NCI-H1694 treated with DMSO at 0.1 percent for 48 hours (cell line): ENCODE measurements at places on chromosomes 5 and 9.
A peak's percentile ranks its signal among the peaks of the same experiment; 100 is the strongest.

GRCh38 chr9:128109050-128109709, 18.3 kb downstream of the PTGES2 start:
- DNase-seq, result no peak

DNA sequence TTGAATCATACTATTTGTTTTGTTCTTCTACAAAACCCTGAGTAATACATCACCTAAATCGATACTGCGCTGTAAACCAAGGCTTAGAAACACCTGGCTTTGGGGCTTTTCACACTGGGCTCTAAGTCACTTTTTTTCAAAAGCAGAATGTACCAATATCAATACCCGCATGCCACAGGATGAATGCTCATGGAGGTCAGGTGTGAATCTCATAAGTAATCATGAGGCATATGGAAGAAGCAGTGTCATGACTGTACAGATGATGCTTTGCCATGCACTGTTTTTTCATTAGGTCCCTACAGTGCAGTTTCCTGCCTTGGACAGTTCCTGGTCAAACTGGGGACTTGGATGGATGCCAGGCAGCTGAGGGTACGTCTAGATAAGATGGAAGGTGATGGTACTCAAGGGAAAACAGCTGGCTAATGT, 49.0 kb upstream of the ATG10 start:
- DNase-seq, result no peak

- DNase-seq, result no peak
These were observed 75.6 kb upstream of the ZSWIM6 start for GRCh38 chr5:61256474-61256873.

- no peak for DNase-seq
These were observed 23.8 kb downstream of the SVEP1 start for GRCh38 chr9:110555551-110556331.

DNA sequence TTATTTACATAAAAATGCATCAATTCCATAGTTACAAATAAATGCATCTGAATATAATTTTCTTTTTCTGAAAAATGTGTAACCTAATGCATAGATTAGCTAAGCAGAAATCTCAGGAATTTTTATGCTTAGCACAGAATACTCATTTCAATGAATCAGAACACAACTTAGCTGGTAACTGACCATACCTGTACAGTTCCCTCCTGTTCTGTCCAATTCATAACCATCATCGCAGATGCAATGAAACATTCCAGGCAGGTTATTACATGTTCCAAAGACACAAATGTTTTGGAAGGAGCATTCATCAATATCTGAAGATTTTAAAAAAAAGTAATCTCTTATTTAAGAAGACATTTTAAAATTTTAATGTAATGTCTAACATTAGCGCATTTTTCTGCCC, 219.4 kb downstream of the FBN2 start:
- DNase-seq, result no peak

GRCh38 chr9:129702589-129703520, 37.4 kb downstream of the PRRX2 start:
- DNase-seq, result no peak

DNA sequence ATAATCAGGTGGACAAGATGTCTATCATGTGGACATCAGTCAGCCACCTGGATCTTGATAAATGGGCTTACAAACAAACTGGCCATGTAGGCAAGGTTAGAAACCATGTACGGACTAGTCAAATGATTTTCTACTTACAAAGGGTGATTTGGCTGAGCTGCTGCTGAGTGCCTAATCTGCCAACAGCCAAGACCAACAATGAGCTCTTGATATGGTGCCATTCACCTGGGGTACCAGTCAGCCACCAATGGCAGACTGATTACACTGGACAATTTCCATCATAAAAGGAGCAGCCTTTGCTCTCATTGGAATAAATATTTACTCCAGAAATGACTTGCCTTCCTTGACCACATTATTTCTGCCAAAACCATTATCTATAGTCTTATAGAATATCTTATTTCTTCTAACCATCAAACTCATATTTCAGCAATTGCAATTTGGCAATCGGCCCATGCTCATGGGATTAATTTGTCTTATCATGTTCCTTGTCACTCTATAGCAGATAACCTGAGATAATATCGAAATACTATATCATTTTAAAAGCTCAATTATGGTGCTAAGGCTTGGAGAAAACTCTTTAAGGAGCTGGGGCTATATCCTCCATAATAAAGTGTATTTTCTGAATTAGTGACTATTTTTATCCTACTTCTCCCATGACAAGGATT, 135.1 kb downstream of the SLC25A46 start:
- DNase-seq, result no peak

DNA sequence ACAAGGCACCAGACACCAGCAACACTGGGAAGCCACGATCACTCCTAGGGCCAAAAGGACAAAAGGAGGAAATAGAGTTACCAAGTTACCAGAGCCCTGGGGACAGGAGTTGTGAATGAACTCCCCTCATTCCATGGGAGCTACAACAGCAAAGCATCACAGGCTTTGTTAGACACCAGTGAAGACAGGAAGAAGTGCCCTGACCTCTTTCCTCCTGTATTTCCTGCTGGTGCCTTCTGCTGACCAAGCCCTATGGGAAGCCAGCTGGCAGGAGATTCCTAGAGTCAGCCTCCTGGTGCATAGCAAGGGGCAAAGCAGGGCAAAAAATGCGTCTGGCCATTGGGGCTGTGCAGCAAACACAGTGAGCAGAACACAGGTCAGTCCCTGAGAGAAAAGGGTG, 374.7 kb downstream of the ZSWIM6 start:
- DNase-seq, result no peak

- no peak for DNase-seq
These were observed 28.4 kb downstream of the NR2F1 start for GRCh38 chr5:93611273-93611975.

- no peak for DNase-seq
These were observed 87.2 kb upstream of the NEURL1B start for GRCh38 chr5:172553903-172554302.

DNA sequence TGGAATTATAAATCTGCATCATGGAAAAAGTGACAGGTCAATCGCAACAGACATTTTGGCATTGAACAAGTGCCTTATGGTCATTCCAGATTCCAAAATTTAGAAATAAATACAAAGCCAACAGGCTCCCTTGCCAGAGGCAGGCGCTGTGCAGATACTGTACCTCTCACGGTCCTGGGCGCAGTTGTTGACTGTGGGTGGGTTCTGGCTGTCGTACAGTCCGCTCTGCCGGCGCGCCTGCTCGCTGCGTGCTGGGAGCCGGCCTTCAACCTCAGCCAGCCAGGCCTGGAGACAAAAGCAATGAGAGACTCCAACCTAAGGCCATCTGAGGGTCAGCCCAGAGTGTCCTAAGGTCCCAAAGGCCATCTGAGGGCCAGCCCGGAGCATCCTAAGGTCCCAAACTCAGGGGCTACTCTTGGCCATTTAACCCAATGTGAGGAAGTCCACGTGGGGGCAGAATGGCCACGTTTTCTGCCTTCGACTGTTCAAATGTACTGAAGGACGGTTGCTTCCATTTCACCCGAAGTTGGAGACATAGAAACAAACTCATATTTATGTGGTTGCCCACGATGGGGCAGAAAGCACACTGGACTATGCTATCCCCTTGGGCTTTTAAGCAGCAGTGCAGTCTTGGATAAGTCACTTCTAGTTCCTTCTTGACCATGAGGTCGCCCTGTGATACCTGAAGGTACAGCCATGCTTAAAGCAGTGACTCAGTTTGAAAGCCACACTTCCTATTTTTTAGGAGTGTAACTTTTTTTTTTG, 65.2 kb downstream of the USP20 start:
- no peak for DNase-seq

DNA sequence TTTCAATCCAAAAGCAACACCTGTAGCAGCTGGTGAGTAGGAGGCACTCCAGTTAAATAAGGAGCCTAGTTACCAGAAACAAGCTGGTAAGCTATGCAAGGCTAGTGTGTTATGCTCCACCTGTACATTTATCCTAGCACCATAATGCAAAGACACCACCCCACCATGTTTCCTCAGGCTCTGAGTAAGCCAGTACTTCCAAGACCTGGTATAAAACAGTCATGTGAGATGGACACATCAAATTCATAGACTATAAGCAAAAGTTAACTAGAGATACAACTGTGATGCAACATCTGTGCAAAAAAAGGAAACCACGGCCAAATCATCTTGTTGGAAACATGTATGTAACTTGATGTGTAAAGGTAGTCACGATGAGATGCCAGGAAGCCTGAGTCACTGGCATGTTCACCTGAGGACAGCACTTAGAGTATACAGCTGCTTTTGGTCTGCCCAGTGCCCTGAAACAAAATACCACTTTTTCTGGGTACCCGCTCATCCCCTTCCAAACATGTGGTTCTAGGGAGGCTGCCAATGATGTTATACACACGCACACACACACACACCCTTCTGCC, 66.1 kb downstream of the CDK5RAP2 start:
- no peak for DNase-seq

- no peak for DNase-seq
These were observed 162.8 kb downstream of the PIK3R1 start for GRCh38 chr5:68378204-68378820.

- DNase-seq, result peak; percentile 83
These were observed 124.4 kb downstream of the C9orf50 start for GRCh38 chr9:129496473-129497004.

- DNase-seq, result no peak
These were observed 61.4 kb upstream of the EPB41L4A start for GRCh38 chr5:112480501-112480900.

DNA sequence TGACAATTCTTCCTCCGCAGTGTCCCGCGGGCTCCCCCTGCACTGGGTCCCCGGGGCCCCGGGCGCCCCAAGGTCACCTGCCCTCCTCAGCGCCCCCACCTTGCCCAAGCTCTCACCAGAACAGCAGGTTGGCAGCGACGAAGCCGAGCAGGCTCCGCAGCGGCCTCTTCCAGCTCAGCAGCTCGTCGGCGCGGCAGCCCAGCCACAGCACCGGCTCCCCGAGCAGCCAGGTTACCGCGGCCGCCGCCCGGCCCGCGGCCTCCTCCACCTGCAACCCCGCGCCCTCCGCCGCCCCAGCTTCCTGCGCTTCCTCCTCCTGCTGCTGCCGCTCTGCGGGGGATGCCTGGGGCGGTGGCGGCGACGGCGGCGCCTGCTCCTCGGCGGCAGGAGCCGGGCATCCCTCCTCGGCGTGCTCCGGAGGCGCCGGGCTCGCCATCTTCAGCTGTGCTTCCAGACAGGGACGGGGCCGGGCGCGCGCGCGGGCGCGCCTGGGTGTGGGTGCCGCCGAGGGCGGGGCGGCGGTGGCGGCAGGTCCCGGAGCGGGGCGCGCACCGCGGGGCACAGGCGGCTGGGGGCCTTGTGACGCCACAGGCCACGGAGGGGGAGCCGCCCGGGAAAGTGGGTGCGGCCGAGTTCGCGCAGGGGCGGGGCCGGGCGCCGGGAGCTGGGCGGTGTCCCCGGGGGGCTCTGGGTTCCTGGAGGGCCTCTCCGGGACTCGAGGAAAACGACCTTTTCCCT, at the start of gene RETREG1:
Gene RETREG1 (minus strand): TSS at position 462 of the 738 bp plus-strand sequence. CDS start 26 bp downstream, at position 436.
- peak; percentile 22 for DNase-seq

DNA sequence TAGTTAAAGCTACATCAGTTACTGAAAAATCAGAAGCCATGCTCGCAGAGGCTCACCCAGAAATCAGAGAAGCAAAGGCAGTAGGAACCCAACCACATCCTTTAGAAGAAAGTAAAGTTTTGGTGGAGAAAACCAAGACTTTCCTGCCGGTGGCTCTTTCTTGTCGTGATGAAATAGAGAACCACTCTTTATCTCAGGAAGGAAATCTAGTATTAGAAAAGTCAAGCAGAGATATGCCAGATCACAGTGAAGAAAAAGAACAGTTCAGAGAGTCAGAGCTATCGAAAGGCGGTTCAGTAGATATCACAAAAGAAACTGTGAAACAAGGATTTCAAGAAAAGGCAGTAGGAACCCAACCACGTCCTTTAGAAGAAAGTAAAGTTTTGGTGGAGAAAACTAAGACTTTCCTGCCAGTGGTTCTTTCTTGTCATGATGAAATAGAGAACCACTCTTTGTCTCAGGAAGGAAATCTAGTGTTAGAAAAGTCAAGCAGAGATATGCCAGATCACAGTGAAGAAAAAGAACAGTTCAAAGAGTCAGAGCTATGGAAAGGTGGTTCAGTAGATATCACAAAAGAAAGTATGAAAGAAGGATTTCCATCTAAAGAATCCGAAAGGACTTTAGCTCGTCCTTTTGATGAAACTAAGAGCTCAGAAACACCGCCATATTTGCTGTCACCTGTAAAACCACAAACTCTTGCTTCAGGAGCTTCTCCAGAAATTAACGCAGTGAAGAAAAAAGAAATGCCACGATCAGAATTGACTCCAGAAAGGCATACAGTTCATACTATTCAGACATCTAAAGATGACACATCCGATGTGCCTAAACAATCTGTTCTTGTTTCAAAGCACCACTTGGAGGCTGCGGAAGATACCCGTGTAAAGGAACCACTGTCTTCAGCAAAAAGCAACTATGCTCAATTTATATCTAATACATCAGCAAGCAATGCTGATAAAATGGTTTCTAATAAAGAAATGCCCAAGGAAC, 47.2 kb downstream of the CMYA5 start:
- no peak for DNase-seq

- no peak for DNase-seq
These were observed 255.7 kb upstream of the TNC start for GRCh38 chr9:115373710-115374045.

DNA sequence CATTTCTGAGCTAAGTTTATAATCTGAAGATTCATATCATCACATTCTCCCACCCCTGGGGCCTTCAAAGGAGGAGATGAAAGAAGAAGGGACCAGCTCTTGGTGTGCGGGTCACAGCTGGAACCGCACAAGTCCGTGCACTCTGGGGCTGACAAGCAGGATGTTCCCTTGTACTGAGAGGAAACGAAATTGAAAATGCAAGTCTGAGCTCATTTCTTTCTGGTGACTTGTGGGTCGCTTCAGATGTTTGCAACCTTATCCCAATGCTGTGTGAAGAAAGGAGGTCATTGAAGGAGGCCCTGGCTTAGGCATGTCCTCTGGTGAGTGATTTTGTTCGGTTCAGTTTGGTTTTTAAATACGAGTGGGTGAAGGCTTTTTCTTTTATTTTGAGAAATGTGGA, 59.6 kb downstream of the C9orf152 start:
- DNase-seq, result no peak

GRCh38 chr9:136827794-136828473, 14.3 kb upstream of the AJM1 start:
- no peak for DNase-seq

DNA sequence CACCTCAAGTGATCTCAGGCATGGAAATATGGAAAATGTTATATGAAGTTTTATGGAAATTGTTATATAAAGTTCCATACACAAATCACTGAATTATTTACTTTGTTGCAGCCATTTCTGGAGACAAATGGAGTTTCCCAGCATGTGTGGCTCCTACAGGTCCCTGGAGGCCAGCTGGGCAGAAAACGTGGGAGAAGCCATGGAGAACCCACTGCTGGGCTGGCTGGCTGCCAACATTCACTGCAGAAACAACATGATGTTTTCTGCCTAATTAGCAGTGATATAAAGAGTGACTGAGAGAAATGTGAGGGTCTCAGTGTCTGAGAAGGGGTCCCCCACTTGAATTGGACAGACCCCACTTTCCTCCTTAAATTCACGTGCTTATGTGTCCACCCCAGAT, 208.8 kb upstream of the IRX2 start:
- no peak for DNase-seq

DNA sequence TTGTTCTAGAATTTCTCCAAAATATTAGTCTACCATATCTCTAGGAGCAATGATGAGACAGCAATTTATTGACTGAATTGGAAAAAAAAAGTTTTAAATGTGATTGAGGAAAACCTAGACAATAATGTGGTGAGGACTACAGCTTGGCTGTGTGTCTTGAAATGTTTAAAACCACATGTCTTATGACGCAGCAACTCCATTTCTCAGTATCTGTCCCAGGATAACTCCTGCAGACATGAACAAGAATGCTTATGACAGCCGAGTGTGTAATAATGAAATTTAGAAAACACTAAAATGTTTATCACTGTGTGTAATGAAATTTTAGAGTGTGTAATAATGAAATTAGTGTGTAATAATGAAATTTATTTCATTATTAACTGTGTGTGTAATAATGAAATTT, 254.1 kb upstream of the DAPK1 start:
- DNase-seq, result no peak
